ENCODE measurements at places on chromosomes 3 and 15.

- DNase-seq, result no peak
Observed at GRCh38 chr15:75817138-75817935, 25.9 kb upstream of the UBE2Q2 start.

GRCh38 chr15:46258056-46258455 is 623.2 kb downstream of the SQOR start:
- DNase-seq, result no peak

DNA sequence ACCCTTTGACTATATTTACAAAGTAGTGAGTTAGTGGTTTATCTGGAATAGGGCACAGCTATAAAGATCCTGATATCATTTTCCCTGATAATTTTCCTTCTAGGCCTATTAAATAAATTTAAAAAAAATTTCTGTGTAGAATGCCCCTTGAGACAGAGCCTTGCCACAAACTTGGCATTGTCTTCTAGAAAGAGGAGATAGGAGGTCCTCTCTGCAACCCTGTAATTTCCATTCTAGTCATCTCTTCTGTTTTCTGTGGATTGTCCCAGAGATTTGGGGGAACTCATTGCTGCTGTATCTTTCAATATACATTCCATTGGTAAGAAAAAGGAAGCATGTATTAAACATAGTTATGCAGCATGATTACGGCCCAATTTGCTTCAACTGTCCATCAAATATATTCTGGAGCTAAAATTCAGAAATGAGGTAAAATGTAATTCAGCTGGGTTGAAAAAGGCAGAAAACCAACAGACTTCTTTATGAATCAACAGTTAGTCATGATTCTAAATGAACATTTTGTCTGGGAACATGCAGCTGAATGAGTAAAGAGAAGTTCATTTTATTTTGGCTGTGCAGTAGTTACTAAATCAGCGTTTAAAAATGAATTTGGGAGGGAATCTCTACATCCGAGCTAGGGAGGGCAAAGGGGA is 401.1 kb downstream of the NAALADL2 start:
- DNase-seq, result no peak

- no peak for DNase-seq
Observed at GRCh38 chr3:13671482-13672233, 122.7 kb downstream of the FBLN2 start.

GRCh38 chr15:36589971-36590370 is 10.5 kb downstream of the CDIN1 start:
- no peak for DNase-seq

Data from stimulated activated naive CD8-positive, alpha-beta T cell treated with anti-CD3 and anti-CD28 coated beads, Interleukin-15, Interleukin-2, amounts not matched to agents 100 U/mL and 50 U/mL, for 24 hours (primary cell).